GM04504 (cell line): ENCODE measurements at places on chromosomes 12 and 14.
A peak's percentile ranks its signal among the peaks of the same experiment; 100 is the strongest.

- peak; percentile 79 for DNase-seq
Observed at GRCh38 chr14:55715889-55716288, 135.9 kb downstream of the KTN1 start.

DNA sequence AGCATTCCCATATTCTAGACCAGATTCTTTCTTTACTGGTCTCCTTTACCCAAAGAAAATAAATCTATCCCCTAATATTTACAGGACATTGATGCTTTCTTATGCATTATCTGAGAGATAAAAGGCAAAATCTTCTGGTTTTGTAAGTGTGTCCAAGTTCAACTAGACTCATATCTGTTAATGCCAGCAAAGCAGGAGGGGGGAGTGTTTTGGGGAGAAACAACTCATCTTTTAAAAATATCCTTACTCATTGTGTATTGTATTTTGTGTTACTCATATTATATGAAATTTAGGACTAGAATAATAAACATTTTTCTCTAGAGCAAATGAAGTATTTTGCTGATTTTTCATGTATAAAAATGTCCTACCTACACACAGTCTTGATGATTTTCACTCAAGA is 54.8 kb downstream of the SAMD4A start:
- DNase-seq = no peak

GRCh38 chr12:95470300-95470699 is 3.7 kb upstream of the METAP2 start:
- no peak for DNase-seq

DNA sequence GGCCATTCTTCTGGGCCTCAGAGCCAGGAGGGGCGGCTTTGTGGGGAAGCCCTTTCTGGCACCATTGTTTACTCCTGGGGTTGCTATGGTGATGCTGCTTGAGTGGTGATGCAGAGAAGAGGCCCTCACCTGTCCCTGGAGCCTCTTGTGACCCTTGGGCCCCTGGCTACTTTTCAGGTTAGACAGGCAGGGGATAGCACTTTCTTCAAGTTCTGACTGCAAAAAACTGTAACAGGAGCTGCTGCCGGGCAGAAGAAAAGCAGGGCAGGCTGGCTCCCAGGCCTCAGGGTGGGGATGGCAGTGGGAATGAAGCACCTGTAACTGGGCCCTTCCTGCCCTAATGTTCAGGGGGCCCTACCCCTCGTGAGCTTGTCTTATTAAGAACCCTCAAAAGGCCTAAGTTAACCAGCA is at the start of gene TEX52:
TEX52 (minus strand) TSS at position 19 of the 411 bp plus-strand sequence; CDS start at position 6, 13 bp downstream.
- DNase-seq = no peak

GRCh38 chr12:117792877-117793424 is 175.8 kb downstream of the KSR2 start:
- DNase-seq = no peak
